ENCODE measurements at places on chromosomes 7 and 10.

- no peak for DNase-seq
Measured at GRCh38 chr7:16345979-16346958, 75.1 kb downstream of the CRPPA start.

- DNase-seq, result no peak
Measured at GRCh38 chr10:693506-693905, 4.0 kb upstream of the DIP2C start.

DNA sequence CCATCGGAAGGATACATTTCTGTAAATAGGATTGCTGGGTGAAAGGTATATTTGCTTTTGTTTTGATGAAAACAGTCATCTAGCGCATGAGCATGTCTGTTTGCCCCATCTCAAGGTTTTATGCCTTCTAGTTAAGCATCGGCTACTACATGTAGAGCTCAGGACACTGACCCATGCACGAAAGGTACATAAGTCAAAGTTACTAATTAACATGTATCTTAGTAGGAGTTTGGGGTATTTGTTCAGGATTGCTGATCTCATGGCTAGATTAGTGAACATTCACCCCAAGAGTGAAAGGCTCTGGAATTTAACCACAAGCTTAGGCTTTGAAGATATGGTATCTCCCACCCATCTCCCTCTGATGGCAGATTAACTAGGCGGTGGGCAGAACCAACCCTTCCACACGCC is 91.5 kb downstream of the RBM20 start:
- no peak for DNase-seq

GRCh38 chr10:10292501-10292900 is 725.2 kb upstream of the CELF2 start:
- no peak for DNase-seq

- DNase-seq, result no peak
Measured at GRCh38 chr7:10245406-10245805, 728.3 kb upstream of the PHF14 start.

- no peak for DNase-seq
Measured at GRCh38 chr10:86613905-86614304, 40.4 kb upstream of the OPN4 start.

- DNase-seq, result no peak
Measured at GRCh38 chr7:48734695-48735406, 189.5 kb upstream of the CDC14C start.

DNA sequence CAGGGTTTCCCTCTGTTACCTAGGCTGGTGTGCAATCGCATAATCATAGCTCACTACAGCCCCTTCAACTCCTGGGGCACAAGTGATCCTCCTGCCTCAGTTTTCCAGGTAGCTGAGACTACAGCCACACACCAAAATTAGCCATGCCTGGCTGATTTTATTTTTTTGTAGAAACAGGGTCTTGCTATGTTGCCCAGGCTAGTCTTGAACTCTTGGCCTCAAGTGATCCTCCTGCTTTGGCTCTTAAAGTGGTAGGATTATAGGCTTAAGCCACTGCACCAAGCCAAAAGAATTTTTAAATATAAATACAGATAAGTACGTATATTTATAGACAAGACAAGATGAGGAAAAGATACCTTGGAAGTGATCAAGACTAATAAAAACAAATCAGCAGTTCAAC is 116.9 kb downstream of the NRBF2 start:
- no peak for DNase-seq

GRCh38 chr10:79093658-79094411 is 25.1 kb downstream of the ZMIZ1 start:
- DNase-seq, result no peak

- no peak for DNase-seq
Measured at GRCh38 chr10:110802090-110802489, 69.6 kb upstream of the PDCD4 start.

DNA sequence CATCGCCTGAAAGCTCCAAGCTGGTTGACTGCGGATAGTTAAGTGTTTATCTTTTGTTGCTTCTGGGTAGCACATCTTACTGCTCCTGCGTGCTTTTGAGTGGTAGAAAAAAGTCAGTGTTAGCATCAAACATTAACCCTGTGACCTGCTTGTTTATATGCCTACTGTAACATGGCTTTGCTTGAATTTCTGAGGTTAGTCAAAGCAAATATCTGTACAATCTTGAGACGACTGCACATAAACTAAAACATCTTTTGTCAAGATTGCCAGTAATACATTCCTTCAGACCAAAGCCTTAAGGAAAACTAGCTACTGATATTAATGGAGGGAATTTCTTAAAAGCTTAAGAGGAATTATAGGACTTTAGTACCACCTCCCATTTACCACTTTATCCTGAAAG is 163.7 kb downstream of the BAMBI start:
- no peak for DNase-seq

GRCh38 chr7:16028103-16028502 is 341.6 kb upstream of the MEOX2 start:
- no peak for DNase-seq

DNA sequence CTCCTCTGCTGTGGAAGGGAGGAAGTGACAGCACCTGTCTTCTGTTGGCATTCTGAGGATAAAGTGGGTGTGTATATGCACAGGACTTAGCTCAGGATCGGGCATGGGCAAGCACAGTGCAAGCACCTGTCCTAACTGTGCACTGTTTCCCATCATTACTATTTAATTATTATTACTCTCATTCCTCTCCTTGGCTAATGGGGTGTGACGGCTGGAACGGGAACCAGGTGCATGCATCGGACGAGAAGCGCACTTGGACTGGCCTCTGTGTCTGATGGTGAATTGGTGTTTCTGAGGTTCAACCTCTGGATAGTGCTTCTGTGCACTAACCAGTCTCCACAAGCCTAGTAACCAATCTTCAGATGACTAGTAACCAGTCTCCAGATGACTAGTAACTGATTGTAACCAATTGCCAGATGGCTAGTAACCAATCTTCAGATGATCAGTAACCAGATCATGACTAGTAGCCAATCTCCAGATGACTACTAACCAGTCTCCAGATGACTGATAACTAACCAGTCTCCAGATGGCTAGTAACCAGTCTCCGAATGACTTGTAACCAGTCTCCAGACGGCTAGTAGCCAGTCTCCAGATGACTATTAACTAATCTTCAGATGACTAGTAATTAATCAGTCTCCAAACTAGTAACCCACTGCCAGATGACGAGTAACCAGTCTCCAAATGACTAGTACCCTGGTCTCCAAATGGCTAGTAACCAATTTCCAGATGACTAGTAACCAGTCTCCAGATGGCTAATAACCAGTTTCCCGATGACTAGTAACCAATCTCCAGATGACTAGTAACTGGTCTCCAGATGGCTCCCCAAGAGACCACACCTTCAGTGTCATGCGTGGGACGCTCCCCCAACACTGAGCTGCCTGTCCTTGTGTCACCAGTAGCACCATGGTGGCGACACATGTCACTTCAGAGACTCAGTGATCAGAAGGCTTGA is 85.8 kb downstream of the PAXIP1 start:
- no peak for DNase-seq

DNA sequence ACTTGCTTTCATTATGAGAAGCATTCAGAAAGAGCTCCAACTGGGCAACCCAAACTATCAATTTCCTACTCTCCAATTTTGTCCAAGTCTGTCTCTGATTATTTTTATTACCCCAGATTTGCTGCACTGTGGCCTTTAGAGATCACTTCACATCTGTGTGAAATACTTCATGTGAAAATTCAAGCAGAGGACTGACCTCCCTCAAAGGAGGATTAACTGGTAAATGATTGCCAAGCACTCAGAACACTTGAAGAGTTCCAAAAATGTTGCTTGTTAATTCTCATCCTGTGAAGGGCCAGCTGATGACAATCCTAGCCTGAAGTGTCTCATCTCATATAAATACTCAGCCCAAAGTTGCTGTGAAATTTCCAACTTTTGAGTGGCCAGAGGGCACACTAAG is 182.8 kb upstream of the DGKB start:
- no peak for DNase-seq

DNA sequence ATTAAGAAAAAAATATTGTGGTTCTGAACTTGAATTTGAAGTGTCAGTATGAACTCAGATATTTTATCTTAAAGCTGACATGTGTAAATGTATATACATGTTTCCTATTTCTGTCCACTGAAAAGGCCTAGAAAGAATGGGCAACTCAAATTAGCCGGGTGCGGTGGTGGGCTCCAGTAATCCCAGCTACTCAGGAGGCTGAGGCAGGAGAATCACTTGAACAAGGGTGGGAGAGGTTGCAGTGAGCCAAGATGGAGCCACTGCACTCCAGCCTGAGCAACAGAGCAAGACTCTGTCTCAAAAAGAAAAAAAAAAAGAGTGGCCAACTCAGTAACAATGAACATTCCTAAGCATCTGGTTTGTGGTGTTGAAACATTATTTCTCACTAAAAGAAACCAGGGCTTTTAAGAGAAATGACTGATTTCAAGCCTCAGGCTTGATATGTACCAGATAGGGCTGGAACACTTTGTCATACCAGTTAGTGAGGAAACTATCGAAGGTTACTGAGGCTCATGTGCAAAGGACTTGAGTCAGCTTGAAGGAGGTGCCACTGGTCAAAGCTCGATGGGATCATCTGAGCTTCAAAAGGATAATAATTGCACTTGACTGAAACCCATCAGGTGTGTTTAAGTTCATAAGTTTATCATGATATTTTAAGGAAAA is 40.5 kb downstream of the AOAH start:
- DNase-seq, result no peak

- no peak for DNase-seq
Measured at GRCh38 chr10:69045441-69046300, 42.2 kb upstream of the SRGN start.

DNA sequence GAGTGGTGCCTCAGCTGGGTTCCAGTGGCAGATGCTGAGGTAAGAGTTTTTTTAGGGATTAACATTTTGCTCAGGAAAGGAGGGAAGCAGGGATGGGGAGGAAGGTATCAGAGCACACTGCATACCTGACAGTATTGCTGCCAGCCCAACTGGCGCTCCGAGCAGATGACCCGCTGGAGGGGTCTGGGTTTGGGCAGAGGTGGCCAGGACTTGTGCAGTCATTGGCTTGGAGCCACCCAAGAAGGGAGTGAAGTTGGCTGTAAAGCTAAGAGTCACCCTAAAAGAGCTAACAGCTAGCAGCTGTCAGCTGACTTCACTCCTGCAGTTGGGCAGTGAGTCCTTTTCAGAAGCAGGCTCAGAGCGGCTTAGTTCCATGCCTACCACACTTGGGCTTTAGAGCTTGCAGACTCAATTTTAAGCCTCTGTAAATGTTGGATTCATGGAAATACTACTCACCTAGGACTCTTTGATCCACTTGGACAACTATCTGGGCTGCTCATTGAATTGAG is 5.8 kb upstream of the ARHGAP22 start:
- no peak for DNase-seq

DNA sequence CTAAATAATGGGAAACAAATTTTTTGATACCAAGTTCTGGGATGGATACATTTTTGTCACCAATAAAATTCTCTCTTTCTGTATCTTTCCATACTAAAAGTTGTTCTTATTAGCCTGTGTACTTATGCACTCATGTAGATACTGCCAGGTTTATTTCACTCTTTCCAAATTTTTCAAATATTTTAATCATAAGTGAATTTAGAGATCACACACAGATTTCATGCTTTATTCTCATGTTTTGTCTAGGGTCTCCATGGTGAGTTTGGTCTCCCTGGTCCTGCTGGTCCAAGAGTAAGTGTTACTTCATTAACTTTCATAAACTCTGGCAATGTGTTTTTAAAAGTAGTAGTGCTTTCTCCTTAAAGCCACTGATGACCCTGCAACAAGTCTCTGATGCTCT is 20.3 kb downstream of the COL1A2 start:
- DNase-seq, result no peak

- DNase-seq, result no peak
Measured at GRCh38 chr7:151113344-151114150, 27.3 kb downstream of the AGAP3 start.

GRCh38 chr7:48525736-48526732 is 354.8 kb downstream of the ABCA13 start:
- no peak for DNase-seq

Measured in NCI-H2081 (cell line).